RPMI7951 (cell line): ENCODE measurements at places on chromosomes 12 and 14.

DNA sequence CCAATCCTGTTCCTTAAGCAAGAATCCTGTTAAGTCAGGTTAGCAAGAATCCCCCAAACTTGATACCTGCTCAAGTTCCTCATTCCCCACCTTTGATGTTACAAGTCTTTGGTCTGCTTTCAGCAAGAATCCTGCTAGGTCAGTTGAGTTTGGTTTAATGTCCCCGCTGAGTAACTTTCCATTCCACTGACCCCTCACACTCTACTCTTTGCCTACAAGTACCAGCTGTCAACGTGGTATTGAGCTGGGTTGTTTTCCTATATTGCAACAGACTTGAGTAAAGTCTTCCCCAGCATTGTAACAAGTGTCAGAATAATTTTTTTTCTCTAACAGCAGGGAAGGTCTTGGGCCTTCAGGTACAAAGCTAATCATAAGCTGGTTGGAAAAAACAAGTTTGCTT lies 6.3 kb downstream of the PPM1H start:
- no peak for DNase-seq

GRCh38 chr14:71783088-71783487 lies 149.1 kb upstream of the RGS6 start:
- DNase-seq = no peak

DNA sequence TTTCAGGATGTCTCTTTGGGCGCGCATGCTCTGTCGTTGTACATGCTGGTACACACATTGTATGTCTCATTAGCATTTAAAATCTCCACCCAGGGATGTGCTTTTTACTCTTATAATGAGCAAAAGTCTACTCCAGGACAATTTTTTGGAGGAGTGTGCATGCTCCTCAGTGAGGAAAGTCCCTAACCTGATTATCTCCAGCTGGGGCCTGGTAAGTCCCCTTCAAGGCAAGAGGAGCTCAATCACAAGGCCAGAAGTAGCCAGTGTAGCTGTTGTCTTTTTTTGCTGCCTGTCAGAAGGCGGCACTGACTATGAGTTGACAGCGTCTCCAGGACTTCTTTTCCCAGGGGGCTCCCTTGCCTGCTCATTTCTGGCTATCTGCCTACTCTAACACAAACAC lies 218.3 kb upstream of the CNTN1 start:
- no peak for DNase-seq

DNA sequence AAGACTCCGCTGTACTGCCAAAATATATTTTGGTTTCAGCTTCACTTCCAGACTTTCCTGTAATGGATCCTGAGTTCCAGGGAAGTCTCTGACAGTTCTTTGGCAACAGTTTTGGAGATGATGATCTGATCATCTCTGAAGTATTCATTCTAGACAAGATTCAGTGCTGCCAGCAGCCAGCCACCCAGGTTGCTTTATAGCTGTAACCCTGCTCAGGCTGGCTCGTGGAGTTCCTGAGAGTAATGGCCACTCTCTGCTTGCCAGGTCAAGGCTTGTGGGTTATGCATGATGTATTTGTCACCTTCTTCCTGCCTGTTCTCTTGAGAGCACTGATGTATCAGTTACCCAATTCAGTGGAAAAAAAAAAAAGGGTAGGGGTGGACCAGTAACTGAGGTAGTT lies 124.3 kb downstream of the PPHLN1 start:
- no peak for DNase-seq

DNA sequence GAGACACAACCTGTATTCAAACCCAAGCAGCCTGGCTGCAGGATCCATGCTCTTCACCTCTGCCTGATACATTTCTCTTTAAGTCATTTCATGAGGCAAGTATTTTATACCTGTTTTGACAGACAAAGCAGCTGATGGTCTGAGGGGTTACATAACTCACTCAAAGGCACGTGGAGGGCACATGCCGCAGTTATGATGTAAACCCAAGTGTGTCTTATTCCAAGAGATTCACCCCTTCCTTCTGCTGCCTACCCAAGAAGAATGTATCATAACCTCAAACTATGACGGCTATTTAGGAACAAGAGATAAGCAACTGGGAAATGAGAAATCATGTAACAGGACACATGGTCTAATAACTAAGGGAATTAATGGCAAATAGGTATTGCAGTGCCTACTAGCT lies 329.8 kb upstream of the TMPO start:
- DNase-seq = no peak

DNA sequence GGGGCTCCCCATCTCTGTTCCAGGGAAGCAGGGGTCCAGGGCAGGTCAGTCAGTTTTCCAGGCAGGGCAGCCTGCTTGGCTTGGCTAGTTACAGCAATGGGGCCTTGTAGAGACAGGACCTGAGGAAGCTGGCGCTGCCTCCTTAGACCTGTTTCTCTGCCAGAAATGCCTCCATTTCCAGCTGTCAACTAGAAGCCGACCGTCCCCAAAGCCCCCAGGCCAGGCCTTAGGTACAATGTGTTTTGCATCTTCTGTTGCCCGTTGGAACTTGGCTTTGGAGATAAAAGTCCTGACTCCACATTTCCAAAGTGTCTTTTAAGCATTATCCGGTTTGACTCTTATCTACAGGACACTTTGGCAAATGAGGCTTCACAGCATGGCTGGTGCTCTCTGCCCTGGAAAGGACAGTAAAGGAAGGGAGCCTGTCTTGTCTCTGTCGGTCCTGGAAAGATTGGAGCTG lies 42.6 kb downstream of the KRT80 start:
- no peak for DNase-seq
